Kidney epithelial cell (primary cell): ENCODE measurements at places on chromosomes 13 and 19.

- DNase-seq = no peak
Observed at GRCh38 chr19:16233836-16234551, 36.3 kb downstream of the AP1M1 start.

GRCh38 chr13:94588541-94588940, 7.4 kb downstream of the TGDS start:
- no peak for DNase-seq

DNA sequence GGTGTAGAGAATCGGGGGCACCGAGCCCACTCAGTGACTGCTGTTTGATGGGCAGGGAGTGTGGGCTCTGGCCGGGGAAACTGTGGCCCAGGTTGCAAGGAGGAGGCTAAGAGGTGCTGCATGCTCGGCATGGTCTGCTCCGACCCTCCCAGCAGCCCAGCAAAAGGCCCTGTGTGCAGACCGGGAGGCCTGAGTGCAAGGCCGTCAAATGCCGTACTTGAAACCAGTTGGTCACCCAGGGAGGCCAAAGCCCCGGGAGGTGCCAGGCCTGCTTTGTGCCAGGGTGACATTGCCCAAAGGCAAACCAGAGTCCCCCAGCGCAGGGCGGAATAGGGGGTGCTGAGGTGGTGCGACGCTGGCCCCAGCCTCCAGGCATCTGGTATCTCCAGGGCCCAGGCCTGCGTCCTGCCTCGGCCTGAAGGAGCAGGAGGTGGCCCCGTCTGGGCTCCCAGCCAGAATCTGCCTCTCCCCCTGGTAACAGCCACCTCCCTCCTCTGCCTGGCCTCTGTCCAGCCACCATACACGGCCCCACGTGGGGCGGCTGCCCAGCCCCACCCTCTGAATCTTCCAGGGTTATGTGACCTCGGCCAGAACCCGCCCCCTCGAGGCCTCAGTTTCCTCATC, 4.0 kb downstream of the PIK3R2 start:
- no peak for DNase-seq

GRCh38 chr13:86445206-86445605, 646.0 kb upstream of the SLITRK6 start:
- DNase-seq = no peak
